ENCODE measurements at places on chromosomes 5 and 9. TPM values are rescaled to one million over a fixed set of nuclear protein-coding genes. Genes with fewer than 3 reads are reported as not detected.

GRCh38 chr9:127805620-127806019, 2.9 kb downstream of the FPGS start:
- no peak for DNase-seq

Gene IL9
- polyA plus RNA-seq: not detected

- peak; percentile 43 for DNase-seq
Observed at GRCh38 chr9:73152543-73152844, 829 bp downstream of the ANXA1 start.

Gene SOHLH1
- not detected for polyA plus RNA-seq

GRCh38 chr9:804026-804425, 37.5 kb upstream of the DMRT1 start:
- DNase-seq: no peak

Data from large intestine (tissue), 12 donors.